ENCODE measurements at places on chromosomes 16 and 17. TPM values are rescaled to one million over a fixed set of nuclear protein-coding genes. Genes with fewer than 3 reads are reported as not detected.

FZD2 gene
- total RNA-seq = 0.23 TPM

KRTAP4-9 gene
- not detected for total RNA-seq

EPX gene
- not detected for total RNA-seq

DNA sequence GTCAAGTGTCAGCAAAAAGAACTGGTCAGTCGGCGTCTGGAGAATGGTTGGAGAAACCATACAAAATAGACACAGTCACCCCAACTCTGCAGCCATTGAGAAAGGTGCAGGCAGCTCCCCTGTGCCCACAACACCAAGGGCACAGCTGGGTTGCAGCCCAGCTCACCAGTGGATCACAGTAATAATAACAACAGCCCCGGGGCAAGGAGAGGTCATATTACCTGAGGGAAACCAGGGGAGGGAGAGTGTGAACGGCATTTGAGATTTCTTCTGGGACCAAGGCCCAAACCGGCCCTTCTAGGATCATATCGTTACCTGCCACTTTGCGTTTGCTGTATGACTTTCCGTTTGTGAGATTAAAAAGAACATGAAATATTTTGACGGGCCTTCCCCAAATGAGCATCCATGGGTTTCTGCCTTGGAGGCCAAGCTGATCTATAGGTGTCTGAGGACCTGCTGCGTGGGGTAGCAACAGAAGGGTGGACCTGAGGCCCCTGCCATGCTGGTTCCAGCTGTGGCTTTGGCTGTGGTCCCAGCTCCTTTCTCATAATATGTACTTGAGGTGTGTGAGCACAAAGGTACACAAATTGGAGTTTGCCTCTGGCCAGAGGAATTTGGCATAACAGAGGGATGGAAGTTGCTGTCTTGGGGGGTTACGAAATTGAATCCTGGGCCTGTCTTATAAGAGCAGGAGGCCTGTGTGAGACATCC lies 154.6 kb downstream of the CMIP start:
- DNase-seq = no peak
- H3K4me1 ChIP-seq = peaks cover 32% of the 10 kb centered on the region
- H3K27me3 ChIP-seq = no peaks in the 10 kb centered on the region
- H3K27ac ChIP-seq = peak overlapping the region; percentile 47

GRCh38 chr17:901191-901950 lies 78.2 kb downstream of the NXN start:
- H3K4me1 ChIP-seq = no peaks in the 10 kb centered on the region
- H3K36me3 ChIP-seq = no peaks in the 10 kb centered on the region
- no peak overlapping the region for H3K4me3 ChIP-seq
- DNase-seq = no peak
- peaks cover 59% of the 10 kb centered on the region for H3K27me3 ChIP-seq

- H3K27ac ChIP-seq = no peak overlapping the region
- peaks cover 4% of the 10 kb centered on the region for H3K36me3 ChIP-seq
- DNase-seq = no peak
- no peaks in the 10 kb centered on the region for H3K27me3 ChIP-seq
- peaks cover 29% of the 10 kb centered on the region for H3K4me1 ChIP-seq
These were observed 6.0 kb downstream of the HAGHL start for GRCh38 chr16:732936-733335.

DNA sequence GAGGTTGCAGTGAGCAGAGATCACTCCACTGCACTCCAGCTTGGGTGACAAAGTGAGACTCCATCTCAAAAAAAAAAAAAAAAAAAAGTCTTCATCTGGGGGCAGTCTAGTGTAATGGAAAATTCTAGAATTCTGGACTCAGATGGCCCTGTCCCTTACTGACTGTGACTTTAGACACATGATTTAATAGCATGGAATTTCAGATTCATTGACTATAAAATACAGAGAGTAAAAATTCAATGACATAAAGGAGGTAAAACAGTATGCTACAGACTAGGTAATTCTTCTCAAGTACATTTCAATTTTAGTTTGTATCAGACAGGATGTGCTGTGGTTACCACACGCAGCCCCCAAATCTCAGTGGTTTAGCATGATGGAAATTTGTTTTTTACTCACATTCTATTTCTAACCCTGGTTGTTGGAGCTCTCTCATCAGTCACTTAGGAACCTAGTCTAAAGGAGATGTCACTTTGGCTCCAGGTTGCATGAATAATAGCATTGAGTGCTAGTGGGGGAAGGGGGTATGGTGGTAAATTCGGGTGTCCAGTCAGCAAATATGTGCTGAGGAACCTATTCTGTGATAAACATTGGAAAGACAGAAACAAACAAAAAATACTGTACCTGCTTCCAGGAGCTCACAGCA lies 444.0 kb downstream of the XYLT1 start:
- H3K4me3 ChIP-seq = peak overlapping the region; percentile 35
- H3K36me3 ChIP-seq = peaks cover 17% of the 10 kb centered on the region
- H3K4me1 ChIP-seq = peaks cover 29% of the 10 kb centered on the region
- peak overlapping the region; percentile 47 for H3K27ac ChIP-seq

GRCh38 chr16:1816396-1817275 lies 10.0 kb downstream of the HAGH start:
- H3K4me1 ChIP-seq = peaks cover 5% of the 10 kb centered on the region
- no peak for DNase-seq
- H3K4me3 ChIP-seq = no peak overlapping the region
- no peaks in the 10 kb centered on the region for H3K36me3 ChIP-seq

DNA sequence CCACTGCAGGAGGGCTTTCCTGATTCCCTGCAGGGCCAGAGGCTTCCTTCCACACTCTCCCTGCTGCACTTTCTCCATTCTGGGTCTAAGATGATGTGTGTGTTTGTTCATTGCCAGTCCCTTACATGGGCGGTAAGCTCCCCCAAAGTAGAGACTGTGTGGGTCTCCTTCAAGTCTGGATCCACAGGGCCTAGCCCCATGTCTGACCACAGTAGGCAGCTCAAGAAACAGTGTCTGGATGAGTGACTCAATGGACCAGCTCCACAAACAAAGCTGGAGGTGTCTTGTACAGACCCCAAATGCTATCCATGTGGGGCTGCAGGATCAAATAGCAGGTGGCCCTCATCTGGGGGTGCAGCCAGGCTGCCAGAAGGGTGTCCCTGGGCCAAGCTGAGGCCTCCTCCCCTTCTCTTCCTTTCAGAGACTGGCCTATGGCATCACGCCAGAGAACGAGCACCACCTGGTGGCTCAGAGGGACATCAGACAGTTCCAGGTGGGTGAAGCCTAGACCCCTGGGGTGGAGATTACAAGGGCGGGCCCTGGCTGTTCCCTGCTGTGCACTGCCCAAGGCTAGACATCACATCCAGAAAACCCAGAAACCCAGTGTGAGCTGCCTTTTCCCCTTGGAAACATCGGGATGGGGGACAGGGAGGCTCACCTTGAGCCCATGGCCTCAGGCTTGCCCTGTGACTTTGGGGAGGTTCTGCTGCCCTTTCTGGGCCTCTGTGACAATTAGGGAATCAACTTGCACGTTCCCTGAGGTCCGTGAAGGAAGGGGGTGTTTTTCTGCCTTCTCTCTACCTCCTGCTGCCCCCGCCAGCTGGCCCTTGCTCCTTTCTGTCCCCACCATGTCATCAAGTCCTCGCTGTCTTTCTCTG lies 45.9 kb downstream of the SLC6A2 start:
- H3K27ac ChIP-seq = no peak overlapping the region
- H3K27me3 ChIP-seq = peaks cover 17% of the 10 kb centered on the region
- DNase-seq = peak; percentile 55

LRRC46 gene
- total RNA-seq = 0.83 TPM

- DNase-seq = no peak
- H3K27ac ChIP-seq = no peak overlapping the region
- no peaks in the 10 kb centered on the region for H3K36me3 ChIP-seq
- peaks cover 46% of the 10 kb centered on the region for H3K4me1 ChIP-seq
- H3K27me3 ChIP-seq = no peaks in the 10 kb centered on the region
- peak overlapping the region; percentile 31 for H3K4me3 ChIP-seq
These were observed 6.8 kb downstream of the PIEZO1 start for GRCh38 chr16:88778271-88778525.

GDPD3 gene
- 20.5 TPM for total RNA-seq

SLC25A39 gene
- 83.6 TPM for total RNA-seq

HEATR3 gene
- 19.6 TPM for total RNA-seq

DBNDD1 gene
- total RNA-seq = 0.70 TPM

FOXN1 gene
- not detected for total RNA-seq

DNA sequence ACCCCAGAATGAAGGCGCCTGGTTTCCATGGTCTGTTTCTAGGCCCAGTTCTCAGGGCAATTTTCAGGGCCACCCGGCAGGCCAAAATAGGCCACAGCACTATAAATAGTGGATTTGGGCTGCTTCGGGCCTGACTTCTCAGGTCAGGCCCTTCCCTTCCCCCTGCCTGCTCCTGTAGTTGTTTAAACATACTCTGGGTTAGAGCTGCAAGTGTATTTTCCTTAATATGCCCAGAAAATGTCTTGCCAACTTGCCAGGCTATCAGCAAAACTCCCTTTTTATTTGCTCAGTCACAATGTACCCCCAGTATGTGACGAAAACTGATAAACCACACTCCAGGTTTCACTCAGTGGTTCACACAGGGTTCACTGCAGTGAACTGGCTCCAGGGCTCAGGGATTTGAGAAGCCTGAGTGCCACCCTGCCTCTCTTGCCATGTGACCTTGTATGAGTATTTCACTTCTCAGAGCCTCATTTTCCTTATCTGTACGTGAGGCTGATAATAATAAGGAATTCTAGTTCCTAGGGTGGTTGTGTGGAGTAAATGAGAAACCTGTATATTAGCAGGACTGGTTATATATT lies 76.5 kb downstream of the GPRC5B start:
- peak; percentile 1 for DNase-seq
- H3K36me3 ChIP-seq = peaks cover 6% of the 10 kb centered on the region
- H3K27me3 ChIP-seq = no peaks in the 10 kb centered on the region
- H3K27ac ChIP-seq = no peak overlapping the region

DNA sequence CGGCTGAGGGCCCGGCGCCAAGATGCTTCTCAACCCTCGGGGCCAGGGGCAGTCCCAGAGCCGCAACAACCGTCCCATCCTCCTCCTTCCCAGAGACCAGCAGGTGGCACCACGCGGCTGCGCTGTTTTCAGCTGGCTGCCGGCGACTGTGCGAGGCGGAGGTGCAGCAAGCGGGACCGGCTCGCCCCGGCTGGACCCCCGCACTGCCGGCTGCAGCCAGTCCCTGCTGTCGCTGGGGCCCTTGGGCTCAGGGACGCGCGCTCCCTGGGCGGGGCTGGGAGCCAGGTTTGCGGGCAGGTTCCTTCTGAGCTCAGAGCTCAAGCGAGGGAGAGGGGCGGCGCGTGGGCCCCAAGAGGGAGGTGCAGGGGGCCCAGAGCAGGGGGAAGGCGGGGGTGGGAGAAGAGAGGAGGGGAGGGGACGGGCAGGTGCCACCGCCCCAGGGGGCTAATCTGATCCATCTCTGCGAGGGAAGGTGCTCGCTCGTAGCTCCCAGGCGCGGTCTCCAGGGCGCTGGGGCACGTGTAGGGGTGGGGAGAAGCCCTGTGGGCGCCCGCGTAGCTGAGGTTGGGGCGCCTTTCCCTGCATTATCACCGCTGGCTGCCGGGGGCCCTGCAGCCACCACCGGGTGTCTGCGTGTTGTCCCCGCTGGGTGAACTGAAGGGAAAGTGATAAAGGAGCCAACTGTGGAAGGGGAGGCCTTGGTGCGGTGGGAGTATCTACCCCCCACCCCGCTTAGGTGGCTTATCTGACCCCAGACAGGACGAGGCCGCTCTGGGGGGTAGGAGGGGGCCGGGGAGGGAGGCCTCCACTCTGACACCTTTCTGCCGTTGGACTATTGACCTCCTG lies 24.2 kb downstream of the STAT5A start:
- peak overlapping the region; percentile 87 for H3K27ac ChIP-seq
- peaks cover 16% of the 10 kb centered on the region for H3K36me3 ChIP-seq
- H3K4me1 ChIP-seq = peaks cover 96% of the 10 kb centered on the region
- no peaks in the 10 kb centered on the region for H3K27me3 ChIP-seq

VAC14 gene
- 23.1 TPM for total RNA-seq

DNA sequence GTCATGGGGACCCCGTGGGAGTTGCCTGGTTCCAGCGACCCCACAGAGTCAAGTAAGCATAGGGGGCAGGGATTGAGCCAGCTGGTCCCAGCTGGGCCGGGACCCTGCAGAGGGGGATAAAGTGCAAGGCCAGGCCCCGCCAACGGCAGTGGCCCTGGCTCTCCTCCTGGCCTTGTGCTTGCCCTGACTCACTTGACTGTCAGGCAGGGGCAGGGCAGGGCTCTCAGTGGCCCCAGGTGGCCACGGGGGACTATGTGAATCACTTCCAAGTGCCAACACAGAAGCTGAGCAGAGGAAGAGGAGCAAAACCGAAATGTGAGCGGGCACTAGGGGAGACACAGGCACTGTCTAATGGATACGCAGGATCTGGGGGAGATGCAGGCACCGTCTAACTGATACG lies 21.6 kb upstream of the NCBP3 start:
- H3K4me3 ChIP-seq = no peak overlapping the region
- no peak overlapping the region for H3K27ac ChIP-seq
- DNase-seq = no peak
- no peaks in the 10 kb centered on the region for H3K27me3 ChIP-seq
- no peaks in the 10 kb centered on the region for H3K4me1 ChIP-seq

DNA sequence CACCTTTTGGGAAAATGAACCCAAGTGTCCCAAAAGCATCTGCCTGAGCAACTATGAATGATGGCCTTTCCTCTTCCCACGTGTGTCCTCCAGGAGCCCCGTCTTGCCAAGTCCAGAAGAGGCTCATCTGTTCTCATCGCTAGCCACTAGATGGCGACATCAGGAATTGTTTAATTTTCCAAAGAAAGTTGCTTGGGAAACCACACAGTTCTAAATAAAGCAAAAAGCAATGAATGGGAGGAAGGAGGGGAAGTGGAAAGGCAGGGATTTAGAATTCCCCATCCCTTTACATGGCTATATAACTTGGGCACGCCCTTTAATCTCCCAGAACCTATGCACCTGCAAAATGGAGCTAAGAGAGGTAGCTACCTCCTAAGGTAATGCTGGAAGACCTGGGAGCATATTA lies 9.0 kb upstream of the CDH5 start:
- DNase-seq = peak; percentile 8
- no peaks in the 10 kb centered on the region for H3K36me3 ChIP-seq
- peaks cover 5% of the 10 kb centered on the region for H3K4me1 ChIP-seq
- peaks cover 45% of the 10 kb centered on the region for H3K27me3 ChIP-seq

CHST4 gene
- total RNA-seq = not detected

DNA sequence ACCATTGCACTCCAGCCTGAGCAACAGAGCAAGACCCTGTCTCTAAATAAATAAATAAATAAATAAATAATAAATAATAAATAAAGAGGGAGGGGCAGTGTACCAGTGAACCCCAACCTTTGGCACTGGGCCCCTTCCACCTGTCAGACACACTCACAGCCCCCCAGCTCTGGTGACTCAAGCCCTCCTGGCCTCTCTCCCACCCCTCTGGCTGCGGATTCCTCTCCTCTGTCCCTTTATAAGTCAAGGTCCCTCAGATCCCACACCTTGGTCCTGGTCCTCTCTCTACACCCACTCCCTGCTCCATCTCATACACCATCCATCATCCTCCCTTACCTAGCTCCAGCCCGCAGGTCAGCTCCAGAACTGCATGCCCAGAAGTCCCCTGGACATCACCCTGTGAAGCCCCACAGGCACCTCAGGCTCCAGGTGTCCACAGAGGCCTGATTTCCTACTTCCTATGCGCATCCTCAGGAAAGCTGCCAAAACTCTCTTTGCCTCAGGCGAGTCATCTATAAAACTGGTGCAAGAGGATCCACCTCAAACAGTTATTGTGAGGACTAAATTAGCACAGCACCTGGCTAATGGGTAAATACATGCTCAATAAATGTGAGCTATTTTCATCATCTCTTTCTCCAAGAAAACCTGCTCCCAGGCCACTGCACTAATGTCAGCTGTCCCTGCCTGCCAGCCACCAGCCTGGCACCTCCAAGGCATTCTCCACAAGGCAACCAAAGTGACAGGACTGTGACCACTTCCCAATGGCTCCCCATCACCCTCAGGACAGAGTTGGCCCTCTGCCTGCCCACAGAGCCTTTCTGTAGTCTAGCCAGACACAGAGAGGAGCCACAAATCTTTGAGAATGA lies 46.8 kb downstream of the BEAN1 start:
- peaks cover 25% of the 10 kb centered on the region for H3K4me1 ChIP-seq
- H3K36me3 ChIP-seq = no peaks in the 10 kb centered on the region
- no peak for DNase-seq
- H3K27ac ChIP-seq = peak overlapping the region; percentile 17
- no peak overlapping the region for H3K4me3 ChIP-seq
- H3K27me3 ChIP-seq = no peaks in the 10 kb centered on the region
